ENCODE measurements at places on chromosomes 7 and 10.

DNA sequence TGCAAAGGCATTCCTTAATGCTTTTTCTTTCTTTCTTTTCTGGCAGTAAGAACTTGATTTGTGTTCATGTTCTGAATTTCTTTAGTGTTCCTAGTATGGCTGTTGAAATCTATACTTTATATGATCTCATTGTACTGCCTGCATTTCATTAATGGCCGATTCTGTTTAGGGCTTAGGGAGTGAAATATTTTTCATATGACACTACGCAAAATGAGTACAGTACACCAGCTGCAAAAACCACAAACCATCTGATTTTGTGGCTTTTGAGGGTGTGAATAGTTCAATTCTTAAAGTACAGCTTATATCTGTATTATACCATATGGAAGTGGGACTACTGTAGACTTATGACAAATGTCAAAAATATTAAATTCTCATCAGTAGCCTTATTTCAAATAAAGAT, 69.1 kb upstream of the FOXP2 start:
- no peak for DNase-seq

DNA sequence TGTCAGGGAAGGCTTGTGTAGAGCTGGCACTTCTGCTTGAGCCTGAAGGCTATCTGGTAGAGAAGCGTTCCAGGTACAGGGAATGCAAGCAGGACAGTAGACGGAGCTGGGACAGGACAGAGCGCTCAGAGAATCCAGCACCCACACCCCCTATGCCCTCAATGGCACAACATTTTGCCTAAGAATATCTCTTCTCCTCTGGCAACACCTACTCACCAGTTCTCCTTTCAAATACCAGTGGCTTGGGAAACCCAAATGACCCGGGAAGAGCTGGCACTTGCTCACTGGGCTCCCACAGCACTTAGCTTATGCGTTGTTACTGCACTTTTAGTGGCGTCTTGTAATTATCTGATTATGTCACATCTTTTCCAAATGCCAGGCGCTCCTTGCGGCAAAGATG, 118.6 kb downstream of the RNF216 start:
- DNase-seq = no peak

GRCh38 chr7:112940314-112940732, 146.3 kb downstream of the GPR85 start:
- peak; percentile 7 for DNase-seq

DNA sequence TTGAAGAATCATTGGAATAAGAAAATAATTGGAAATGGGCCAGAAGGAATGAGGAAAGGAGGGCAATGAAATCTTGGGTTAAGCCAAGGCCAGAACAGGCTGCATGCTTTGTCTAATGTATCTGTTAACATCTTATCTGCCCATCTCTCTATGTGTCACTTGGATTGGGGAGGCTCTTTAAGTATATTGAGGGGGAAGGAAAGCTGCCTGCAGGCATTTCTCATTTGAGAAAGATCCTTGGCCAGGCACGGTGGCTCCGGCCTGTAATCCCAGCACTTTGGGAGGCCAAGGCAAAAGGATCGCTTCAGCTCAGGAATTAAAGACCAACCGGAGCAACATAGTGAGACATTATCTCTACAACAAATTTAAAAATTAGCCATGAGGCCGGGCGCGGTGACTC, 14.3 kb downstream of the PCBD1 start:
- no peak for DNase-seq

GRCh38 chr10:18075881-18076280, 64.3 kb upstream of the CACNB2 start:
- DNase-seq = no peak

DNA sequence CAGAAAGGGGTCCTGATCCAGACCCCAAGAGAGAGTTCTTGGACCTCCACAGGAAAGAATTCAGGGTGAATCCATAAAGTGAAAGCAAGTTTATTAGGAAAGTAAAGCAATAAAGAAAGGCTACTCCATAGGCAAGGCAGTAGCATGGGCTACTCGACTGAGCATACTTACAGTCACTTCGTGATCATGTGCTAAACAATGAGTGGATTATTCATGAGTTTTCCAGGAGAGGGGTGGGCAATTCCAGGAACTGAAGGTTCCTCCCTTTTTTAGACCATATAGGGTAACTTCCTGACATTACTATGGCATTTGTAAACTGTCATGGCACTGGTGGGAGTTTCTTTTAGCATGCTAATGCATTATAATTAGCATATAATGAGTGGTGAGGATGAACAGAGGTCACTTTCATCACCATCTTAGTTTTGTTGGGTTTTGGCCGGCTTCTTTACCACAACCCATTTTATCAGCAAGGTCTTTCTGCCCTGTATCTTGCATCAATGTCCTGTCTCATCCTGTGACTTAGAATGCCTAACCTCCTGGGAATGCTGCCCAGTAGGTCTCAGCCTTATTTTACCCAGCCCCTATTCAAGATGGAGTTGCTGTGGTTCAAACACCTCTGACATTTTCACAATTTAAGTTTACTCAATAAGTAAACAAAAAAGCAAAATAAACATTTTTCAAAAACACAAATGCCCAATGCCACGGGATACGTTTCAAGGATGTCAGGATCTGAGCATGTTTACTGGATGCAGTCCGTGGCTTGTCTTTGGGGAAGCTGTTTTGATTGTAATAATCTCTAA, 37.0 kb downstream of the ALOX5 start:
- DNase-seq = no peak

GRCh38 chr10:99958302-99958701, 51.4 kb downstream of the DNMBP start:
- no peak for DNase-seq

DNA sequence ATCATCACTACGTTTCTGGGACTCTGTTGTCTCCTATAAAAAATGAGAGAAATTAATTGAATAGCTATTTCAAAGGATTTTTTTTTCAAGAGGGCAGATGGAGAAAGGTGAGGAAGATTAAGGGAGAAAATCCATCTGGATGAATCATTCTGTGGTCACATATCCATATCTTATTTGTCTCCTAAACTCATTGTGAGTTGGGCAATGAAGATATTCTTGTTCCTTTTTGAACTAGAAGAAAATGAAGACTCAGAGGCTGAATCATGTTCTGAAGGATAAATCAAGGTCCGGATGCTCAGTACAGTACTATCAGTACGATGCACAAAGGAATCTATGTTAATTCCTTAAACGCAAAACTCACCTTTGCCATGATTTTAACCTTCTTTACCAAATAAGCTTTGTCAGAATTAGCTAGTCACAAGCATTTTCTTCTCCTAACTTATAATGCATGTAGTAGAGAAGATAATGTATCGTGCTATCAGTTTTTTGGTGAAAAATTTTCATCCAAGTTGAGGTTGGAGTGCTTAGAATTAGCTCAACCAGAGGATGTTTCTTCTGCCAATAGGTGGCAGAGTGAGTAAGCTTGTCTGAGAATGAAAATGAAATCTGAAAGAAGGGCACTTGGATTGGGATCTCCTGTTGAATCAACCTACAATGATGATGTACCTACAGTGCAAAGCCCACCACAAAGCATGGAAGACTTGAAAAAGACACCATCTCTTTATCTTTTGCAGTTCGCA, 446.9 kb downstream of the KIF20B start:
- no peak for DNase-seq

DNA sequence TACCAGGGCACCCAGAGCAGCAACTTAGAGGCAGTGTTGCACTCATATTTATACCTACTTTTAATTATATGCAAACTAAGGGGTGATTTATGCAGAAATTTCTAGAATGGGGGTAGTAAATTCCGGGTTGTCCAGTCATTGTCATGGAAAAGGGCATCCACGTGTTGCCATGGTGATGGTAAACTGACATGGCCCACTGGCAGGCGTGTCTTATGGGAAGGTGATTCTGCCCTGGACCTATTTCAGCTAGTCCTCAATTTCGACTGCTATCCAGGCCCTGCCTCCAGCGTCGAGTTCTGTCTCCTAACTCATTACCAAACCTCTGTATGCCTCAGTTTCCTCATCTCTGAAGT, 12.8 kb downstream of the SNX8 start:
- no peak for DNase-seq

GRCh38 chr7:33841031-33841430, 64.3 kb upstream of the BMPER start:
- no peak for DNase-seq

- DNase-seq = no peak
Observed at GRCh38 chr10:14545827-14546226, 215.1 kb upstream of the FRMD4A start.

- peak; percentile 53 for DNase-seq
Observed at GRCh38 chr7:90816511-90817142, 220.5 kb downstream of the CDK14 start.

- DNase-seq = no peak
Observed at GRCh38 chr7:20417260-20417659, 86.6 kb downstream of the ITGB8 start.

DNA sequence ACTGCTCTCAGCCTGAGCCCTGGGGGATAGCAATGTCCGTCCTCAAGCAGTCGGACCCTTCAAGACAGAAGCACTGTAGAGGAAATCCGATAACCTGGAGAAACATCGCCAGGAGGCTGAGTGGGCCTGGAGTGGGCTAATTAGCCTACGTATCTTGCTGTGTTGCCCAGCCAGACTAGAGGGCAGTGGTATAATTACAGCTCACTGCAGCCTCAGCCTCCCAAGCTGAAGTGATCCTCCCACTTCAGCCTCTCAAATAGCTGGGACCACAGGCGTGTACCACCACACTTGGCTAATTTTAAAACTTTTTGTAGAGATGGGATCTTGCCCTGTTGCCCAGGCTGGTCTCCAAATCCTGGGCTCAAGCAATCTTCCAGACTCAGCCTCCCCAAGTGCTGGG, 21.7 kb downstream of the LYZL2 start:
- no peak for DNase-seq

GRCh38 chr7:150335774-150336112, 5.7 kb downstream of the RARRES2 start:
- DNase-seq = no peak

GRCh38 chr10:62506371-62506770, 132.2 kb downstream of the ZNF365 start:
- DNase-seq = no peak

DNA sequence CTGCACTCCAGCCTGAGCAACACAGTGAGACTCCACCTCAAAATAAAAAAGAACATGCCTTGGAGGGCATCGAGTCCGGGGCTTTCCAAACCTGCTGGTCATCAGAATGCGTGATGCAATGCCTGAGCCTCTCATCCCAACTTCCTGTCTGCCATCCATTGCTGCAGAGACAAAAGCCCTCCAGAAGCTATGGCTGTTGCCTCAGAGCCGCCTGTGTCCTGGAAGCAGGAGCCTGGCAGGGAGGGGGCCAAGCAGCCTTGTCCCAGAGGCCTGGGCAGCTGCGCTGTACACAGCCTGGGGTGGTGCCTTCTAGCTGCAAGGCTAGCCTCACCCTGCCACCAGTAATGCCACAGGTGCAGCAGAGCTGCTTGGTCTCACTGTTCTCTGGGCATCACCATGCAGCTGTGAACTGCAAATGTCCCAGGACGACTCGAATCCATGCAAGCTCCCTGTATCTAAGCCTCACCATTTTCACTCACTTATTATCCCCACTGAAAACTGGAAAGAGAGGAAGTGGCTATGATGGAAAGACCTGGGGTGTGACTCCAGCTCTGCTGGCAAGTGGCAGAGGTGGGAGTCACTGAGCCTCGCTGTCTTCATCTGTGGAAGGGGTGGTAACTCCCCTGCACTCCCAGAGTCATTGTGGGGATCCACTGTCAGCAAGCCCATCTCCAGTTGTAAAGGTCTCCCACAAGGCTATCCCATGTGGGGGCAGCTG, 7.0 kb downstream of the ALOX5 start:
- DNase-seq = no peak

DNA sequence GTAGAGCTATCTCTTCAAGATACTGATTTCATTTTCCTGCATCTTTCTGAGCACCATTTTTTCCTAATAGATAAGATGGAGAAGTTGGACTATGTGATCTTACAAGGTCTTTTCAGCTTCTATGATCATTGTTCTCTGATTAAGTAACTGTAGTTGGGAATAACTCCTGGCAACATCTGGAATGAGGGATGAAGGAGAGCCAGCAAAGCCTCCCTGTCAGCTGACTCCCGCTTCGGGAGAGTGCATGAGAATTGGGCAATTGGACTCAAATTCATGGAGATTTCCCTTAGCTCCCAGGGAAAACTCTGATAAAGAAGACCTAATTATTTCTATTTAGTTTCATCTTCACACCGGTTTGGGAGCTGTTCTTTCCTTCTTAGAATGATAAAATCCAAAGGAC, 146.1 kb downstream of the CCDC71L start:
- no peak for DNase-seq

GRCh38 chr7:137283153-137283552, 60.4 kb downstream of the PTN start:
- no peak for DNase-seq

DNA sequence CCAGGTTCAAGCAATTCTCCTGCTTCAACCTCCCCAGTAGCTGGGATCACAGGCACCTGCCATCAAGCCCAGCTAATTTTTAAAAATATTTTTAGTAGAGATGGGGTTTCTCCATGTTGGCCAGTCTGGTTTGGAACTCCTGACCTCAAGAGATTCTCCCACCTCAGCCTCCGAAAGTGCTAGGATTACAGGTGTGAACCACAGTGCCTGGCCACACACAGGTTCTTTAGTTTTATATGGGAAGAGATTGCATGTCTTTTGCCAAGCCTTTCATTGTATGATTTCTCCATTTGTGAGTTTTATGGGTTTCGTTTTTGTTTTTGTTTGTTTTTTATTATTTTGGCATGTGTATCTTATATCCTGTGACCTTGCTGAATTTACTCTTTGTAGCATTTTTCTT, 40.9 kb downstream of the C1GALT1 start:
- DNase-seq = no peak

GRCh38 chr7:72751978-72752377, 76.0 kb downstream of the TYW1B start:
- no peak for DNase-seq

GRCh38 chr7:151076863-151077704, 3.5 kb downstream of the FASTK start:
- DNase-seq = no peak

DNA sequence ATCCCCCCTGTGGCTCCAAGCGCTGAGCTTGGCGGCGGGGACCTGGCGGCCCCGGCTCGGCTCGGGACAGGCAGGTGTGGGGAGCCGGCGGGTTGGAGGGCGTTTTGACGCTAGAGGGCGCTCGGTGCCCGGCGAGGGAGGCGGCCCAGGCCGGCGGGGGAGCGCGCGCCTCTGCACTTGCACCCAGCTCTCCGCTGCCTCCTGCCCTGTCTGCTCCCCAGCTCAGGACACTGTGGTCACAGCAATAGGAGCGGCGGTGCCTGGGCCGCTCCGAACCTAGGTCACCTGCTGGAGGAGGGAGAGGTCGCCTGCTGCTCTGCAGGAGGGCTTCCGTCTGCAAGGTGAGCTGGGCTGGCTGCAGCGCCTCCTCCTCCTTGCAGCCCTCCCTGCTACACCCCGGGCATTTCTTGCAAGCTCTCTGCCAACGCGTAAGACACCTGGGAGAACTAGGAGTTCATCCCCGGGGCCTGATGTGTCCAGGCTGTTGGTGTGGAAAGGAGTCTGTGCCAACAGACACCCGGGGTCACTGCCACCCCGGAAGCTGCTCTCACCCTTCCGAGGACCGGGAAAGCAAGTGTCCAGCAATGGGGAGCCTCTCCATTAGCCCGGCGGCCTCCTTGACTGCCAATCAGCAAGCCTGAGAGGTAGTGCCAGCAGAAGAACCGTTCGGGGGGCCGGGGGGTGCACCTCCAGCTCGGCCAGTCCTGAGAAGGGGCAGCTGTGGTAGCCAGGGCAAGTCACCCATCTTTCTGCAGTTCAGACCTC, 620.4 kb downstream of the GALNT17 start:
- DNase-seq = peak; percentile 61

Data from GM10248 (cell line).